ENCODE measurements at places on chromosomes 16 and 17.

- DNase-seq: no peak
These were observed 7.3 kb upstream of the RPRML start for GRCh38 chr17:46986366-46986765.

GRCh38 chr17:50816771-50817751 lies 18.3 kb upstream of the WFIKKN2 start:
- DNase-seq: no peak

GRCh38 chr16:70572050-70572925 lies 48.7 kb downstream of the SF3B3 start:
- no peak for DNase-seq

DNA sequence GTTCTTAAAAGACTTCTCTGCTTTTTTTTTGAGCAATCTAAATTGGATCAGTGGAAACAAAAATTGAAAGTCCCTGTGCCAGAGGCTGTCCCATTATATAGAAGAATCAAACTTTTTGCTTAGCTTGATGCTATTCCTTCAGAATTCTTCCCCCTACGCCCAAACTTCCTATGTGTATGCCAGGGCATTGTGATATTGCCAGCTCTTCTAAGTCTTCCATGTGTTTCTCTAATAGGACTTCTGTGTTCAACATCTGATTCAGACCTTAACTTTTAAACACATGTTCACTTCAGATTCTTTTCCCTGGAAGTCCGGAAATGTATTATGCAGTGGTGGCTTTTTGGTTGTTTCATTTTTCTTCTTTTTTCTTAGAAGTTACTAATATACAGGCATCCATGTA lies 18.7 kb downstream of the PTRH2 start:
- DNase-seq: no peak

GRCh38 chr16:29852654-29853053 lies 10.4 kb downstream of the CDIPT start:
- peak; percentile 77 for DNase-seq

DNA sequence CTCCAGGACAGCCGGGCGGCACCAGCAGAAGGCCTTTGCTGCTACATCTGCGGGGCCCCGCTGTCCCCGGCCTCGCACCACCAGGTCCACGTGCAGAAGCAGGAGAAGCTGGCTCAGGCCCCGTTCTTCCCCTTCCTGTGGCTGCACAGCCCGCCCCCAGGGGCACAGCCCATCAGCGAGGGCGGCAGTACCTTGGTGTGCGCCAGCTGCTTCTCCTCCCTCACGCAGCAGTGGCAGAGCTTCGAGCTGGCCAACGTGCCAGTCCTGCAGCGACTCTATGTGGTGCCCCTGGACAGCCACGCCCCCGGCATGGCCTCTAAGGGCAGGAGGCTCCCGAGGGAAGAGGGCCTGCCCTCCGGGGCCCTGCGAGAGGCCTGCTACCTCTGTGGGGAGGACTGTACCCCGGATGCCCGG lies 58.3 kb upstream of the CIBAR2 start:
- DNase-seq: no peak

DNA sequence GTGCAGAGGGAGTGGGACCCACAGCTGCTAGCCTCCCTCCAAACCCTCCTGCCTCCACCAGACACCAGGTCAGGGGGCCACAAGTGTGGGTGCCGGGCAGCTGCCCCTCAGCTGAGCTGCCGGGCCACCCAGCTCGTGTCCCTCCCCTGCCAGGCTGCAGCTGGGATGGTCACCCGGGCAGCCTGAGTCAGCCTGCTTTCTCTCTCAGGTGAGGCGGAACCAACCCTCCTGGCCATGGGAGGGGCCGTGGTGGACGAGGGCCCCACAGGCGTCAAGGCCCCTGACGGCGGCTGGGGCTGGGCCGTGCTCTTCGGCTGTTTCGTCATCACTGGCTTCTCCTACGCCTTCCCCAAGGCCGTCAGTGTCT lies 6.9 kb downstream of the SLC16A3 start:
- DNase-seq: no peak

DNA sequence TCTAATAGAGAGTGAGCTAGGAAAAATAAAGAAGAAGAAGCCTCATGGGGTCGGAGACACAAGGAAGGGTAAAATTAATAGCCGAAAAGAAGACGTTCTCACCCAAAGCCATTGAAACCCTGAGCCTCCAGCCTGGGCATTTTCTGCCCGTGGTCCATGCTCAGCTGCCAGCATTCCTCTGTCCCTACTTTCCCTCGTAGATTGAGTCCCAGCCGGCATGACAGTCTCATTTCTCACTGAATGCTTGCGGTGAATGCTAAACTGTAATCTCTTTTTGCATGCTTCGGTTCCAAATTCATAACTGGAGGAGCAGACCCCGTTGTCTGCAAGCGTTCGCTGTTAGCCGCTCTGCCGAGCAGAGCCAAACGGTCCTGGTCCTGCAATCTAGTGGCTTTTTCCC lies 54.0 kb upstream of the COX10 start:
- DNase-seq: no peak

DNA sequence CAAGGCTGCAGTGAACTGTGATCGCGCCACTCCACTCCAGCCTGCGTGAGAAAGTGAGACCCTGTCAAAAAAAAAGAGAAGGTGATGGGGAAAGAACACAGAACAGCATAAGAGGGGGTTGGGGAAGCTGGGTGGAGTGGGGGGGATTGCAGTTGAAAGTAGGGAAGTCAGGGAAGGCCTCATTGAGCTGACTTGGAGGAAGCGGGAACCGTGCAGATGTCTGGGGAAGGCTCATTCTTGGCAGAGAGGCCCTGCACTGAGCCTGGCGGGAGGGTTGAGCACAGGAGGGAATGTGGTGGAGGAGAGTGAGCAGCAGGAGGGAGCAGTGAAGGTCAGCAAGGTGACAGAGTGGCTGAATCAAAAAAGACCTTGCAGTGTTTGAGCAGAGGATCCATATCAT lies 26.9 kb downstream of the IL4R start:
- DNase-seq: no peak

Measured in Ammon's horn (tissue), 1 donor.